ENCODE measurements at places on chromosomes 11 and 22. TPM values are rescaled to one million over a fixed set of nuclear protein-coding genes. Genes with fewer than 3 reads are reported as not detected.

DNA sequence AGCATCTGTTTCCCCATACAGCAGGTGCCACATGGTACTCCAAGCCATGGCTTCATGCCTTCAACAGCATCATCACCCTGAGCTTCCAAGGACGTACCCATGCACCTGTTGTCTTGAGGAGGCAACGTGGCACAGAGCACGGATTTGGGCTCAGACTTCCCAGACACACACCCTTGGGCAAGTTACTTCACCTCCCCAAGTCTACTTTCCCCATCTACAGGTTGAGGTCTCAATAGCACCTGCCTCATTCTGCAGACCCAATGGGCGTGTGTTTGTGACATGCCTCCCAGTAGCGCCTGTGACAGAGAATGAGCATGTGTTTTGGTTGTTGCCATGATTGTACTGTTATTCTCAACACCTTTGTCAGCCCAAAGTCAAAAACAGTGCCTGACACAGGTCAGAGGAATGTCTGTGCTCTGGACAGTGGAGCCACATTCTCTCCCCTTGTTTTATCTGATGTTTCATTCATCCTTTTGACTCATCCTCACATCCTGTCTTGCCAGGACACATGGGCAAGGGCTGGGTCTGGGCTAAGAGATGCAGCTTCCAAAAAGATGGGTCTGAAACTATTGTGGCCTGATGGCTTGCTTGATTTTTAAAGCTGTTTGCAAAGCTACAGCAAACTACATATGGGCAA is 53.4 kb upstream of the CCND1 start:
- no peaks in the 10 kb centered on the region for H3K27me3 ChIP-seq
- no peaks in the 10 kb centered on the region for H3K4me1 ChIP-seq
- no peak for DNase-seq
- no peak overlapping the region for H3K27ac ChIP-seq
- H3K4me3 ChIP-seq = no peak overlapping the region

GRCh38 chr11:27196203-27196897 is 155.7 kb downstream of the BBOX1 start:
- no peaks in the 10 kb centered on the region for H3K36me3 ChIP-seq
- H3K27me3 ChIP-seq = no peaks in the 10 kb centered on the region
- H3K4me3 ChIP-seq = no peak overlapping the region
- no peaks in the 10 kb centered on the region for H3K4me1 ChIP-seq
- H3K27ac ChIP-seq = no peak overlapping the region
- no peak for DNase-seq

GRCh38 chr11:8011371-8011770 is 24.2 kb downstream of the EIF3F start:
- no peak overlapping the region for H3K27ac ChIP-seq
- H3K4me1 ChIP-seq = peaks cover under 1% of the 10 kb centered on the region

- peak; percentile 36 for DNase-seq
- H3K27me3 ChIP-seq = no peaks in the 10 kb centered on the region
Measured at GRCh38 chr11:132448334-132448995, 1078.0 kb downstream of the NTM start.

DNA sequence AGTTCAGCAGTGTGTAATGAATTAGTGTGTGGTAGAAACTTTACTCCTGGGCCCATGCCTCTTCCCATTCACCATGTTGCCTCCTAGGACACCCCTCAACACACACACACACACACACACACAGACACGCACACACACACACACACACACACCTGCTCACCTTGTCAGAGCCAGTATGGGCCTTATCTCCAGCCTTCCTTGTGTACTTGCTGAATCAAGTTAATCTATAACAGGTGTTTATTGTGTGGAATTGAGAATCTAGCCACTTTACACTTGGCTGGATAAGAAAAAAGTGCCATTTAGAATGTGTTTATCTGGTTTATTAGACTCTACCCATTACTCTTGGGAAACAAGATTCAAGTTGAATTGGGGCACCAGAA is 14.5 kb upstream of the ZDHHC13 start:
- H3K36me3 ChIP-seq = no peaks in the 10 kb centered on the region
- H3K27ac ChIP-seq = no peak overlapping the region
- H3K4me3 ChIP-seq = no peak overlapping the region
- no peaks in the 10 kb centered on the region for H3K27me3 ChIP-seq

GRCh38 chr11:76810151-76810853 is 27.1 kb downstream of the TSKU start:
- H3K27me3 ChIP-seq = no peaks in the 10 kb centered on the region
- no peaks in the 10 kb centered on the region for H3K4me1 ChIP-seq
- H3K36me3 ChIP-seq = peaks cover 14% of the 10 kb centered on the region
- H3K27ac ChIP-seq = no peak overlapping the region

DNA sequence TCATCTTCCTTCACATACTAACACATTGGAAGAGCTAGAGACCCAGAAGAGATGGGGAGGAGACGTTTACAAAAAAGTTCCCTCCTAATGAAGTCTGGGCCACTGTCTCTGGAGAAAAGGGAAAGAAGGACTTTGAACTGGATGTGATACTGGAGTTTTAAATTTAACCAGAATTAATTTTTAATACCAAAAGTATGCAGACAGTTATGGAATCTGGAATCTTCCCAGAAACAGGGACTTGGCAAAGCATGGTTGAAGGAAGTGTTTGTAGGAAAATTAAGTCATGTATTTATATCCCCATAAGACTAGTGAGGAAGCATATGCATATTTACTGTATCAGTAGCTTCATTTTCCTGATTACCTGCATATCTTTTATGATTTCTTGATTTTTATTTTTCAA is 215.5 kb downstream of the TTC28 start:
- H3K4me3 ChIP-seq = no peak overlapping the region
- no peak for DNase-seq
- no peak overlapping the region for H3K27ac ChIP-seq
- H3K36me3 ChIP-seq = no peaks in the 10 kb centered on the region
- no peaks in the 10 kb centered on the region for H3K27me3 ChIP-seq

DNA sequence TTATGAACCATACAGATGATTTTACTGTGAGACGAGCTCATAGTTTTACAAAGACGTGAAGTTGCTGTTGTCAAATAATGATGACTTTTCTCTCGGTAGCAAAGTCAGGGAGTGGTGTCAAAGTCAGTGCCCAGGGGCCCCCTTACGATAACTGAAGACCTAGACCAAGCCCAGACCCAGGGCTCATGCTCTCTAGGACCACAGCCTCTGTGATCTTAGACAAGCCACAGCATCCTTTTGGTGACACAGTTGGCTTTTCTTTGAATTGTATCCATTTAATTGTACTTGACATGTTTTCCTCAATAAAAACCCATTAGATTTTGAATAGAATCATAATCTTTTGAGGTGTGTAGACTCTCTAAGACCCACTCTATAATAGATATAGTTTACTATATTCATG is 17.9 kb upstream of the POGLUT3 start:
- no peaks in the 10 kb centered on the region for H3K4me1 ChIP-seq
- peaks cover 17% of the 10 kb centered on the region for H3K36me3 ChIP-seq
- no peaks in the 10 kb centered on the region for H3K27me3 ChIP-seq
- H3K4me3 ChIP-seq = no peak overlapping the region

- no peaks in the 10 kb centered on the region for H3K27me3 ChIP-seq
- no peaks in the 10 kb centered on the region for H3K4me1 ChIP-seq
- DNase-seq = no peak
- no peak overlapping the region for H3K27ac ChIP-seq
- no peak overlapping the region for H3K4me3 ChIP-seq
Measured at GRCh38 chr11:47366020-47366490, 12.3 kb downstream of the SPI1 start.

DNA sequence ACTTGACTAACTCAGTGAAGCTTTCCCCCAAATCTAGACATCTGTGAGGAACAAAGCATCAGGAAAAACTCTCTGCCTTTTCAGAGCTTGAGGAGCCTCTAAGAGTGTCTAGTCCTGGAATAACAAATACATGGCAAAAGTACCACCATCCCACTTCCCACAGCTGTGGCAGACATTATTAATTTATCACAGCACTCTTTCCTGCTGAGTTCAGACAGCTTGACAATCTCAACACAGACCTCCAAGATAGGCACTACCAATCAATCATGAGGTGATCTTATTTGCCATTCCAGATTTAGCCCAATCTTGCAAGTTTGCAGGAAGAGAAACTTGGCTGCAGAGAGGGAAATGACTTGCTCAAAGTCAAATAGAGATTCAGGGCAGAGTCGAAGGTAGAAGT is 202.8 kb downstream of the MN1 start:
- no peaks in the 10 kb centered on the region for H3K36me3 ChIP-seq
- H3K27ac ChIP-seq = no peak overlapping the region
- H3K4me1 ChIP-seq = no peaks in the 10 kb centered on the region
- no peak for DNase-seq
- no peaks in the 10 kb centered on the region for H3K27me3 ChIP-seq

DNA sequence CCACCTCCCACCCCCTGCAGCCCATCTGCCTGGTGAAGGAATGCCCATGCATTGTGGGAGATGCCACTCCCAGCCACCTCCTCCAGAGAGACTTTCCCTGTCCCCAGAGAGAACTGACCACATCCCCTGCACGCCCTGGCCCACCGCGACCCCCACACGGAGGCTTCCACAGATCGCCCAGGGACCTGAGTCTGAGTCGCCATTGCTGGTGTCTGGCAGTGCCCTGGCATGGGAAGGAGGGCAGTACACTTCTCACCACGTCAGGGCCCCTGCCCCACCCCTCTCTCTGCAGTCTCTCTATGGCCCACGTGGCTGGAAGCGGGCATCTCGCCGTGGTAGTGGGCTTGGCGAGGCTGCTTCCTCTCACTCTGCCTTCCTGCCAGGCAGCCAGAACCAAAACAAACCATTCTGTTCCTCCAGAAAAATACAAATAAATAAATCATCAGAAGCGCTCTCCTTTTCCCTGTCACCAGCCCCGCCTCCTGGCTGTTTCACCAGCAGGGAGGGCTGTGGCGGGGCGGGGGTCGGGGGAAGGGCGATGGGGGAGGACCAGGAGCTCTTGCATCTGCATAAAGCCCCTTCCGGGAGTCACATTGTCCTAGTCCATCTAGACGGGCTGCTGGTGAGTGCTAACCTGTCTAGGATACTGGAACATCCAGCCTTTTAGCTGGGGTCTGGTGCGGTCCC is 20.9 kb downstream of the SHISAL1 start:
- H3K27ac ChIP-seq = no peak overlapping the region
- H3K27me3 ChIP-seq = no peaks in the 10 kb centered on the region
- DNase-seq = peak; percentile 79
- H3K4me1 ChIP-seq = no peaks in the 10 kb centered on the region

DNA sequence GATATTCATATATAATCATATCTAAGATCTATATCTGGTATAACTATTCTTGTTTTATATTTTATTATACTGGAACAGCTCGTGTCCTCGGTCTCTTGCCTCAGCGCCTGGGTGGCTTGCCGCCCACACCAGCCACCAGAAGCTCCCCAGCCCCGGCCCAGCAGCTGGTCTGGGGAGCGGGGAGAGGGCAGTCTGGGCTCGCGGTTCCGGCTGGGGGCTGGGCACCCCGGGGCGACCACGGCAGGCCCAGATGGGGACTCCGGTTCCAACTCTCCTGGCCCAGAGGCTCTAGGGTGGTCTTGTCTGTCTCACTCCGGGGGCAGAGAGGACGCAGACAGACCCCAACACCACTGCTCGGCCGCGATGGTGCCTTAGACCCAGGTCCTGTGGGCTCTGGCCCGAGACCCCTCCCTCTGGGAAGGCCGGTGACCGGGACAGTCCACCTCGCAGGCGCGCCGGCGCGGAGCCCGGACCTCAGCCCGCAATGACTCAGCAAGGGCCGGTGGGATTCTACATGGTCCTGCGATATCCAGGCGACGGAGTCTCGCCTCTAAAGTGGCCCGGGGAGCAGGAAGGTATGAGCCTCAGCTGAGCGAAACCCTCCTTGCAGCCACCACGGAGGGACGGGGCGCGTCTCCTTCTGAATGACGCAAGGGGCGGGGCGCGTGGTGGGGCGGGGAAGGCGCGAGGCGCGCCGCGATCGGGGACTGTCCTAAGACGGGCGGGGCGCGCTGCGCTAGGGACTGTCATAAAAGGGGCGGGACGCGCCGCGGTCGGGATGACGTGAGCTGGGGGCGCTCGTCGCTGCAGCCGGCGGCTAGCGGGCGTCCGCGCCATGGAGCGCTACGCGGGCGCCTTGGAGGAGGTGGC is at the start of gene DGCR6:
TSS of gene DGCR6 (plus strand) at position 781 of the 870 bp plus-strand sequence. CDS start at position 836, 55 bp downstream.
- H3K36me3 ChIP-seq = no peaks in the 10 kb centered on the region
- no peak within 1 kb of the TSS for H3K27ac ChIP-seq
- no peak for DNase-seq
- H3K4me1 ChIP-seq = no peaks in the 10 kb centered on the region

- peak; percentile 93 for DNase-seq
- H3K4me3 ChIP-seq = no peak overlapping the region
- no peaks in the 10 kb centered on the region for H3K4me1 ChIP-seq
- H3K36me3 ChIP-seq = no peaks in the 10 kb centered on the region
- H3K27ac ChIP-seq = no peak overlapping the region
Measured at GRCh38 chr11:46315033-46315738, 32.1 kb upstream of the DGKZ start.

- H3K27ac ChIP-seq = no peak overlapping the region
- no peak overlapping the region for H3K4me3 ChIP-seq
- H3K27me3 ChIP-seq = no peaks in the 10 kb centered on the region
- H3K36me3 ChIP-seq = no peaks in the 10 kb centered on the region
Measured at GRCh38 chr11:2166091-2166851, 5.3 kb upstream of the INS start.

DNA sequence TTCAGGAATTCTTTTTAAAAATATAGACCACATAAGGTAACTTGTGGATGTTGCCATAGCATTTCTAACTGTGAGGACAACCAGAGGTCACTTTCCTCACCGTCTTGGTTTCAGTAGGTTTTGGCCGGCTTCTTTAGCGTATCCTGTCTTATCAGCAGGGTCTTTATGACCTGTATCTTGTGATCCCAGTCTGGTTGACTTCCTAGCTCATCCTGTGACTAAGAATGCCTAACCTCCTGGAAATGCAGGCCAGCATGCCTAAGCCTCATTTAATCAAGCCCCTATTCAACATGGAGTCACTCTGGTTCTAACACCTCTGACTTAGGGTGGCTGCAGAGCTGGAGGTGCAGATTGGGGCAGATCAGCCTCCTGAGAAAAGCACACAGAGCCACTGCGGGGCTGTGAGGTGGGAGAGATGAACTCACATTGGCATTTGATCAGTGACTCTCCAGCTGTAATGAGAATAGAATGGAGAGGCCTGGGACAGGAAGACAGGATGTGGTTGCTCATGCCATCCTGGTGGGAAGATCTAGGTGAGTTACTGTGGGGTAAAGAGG is 41.1 kb upstream of the TOP3B start:
- H3K4me3 ChIP-seq = no peak overlapping the region
- no peaks in the 10 kb centered on the region for H3K4me1 ChIP-seq
- H3K27me3 ChIP-seq = peaks cover 6% of the 10 kb centered on the region
- DNase-seq = no peak
- H3K36me3 ChIP-seq = no peaks in the 10 kb centered on the region

Gene APOA5
- total RNA-seq = 0.11 TPM

Gene PAX6
- not detected for total RNA-seq

Gene PTGDR2
- 0.07 TPM for total RNA-seq

Gene NPAS4
- total RNA-seq = 1.6 TPM

Gene PHF21B
- 60.3 TPM for total RNA-seq

Gene LGR4
- 99.2 TPM for total RNA-seq

Gene DEUP1
- total RNA-seq = not detected

All from H9 (cell line).